Mucosa of descending colon (tissue), 3 donors: ENCODE measurements at places on chromosomes 2 and 18. TPM values are rescaled to one million over a fixed set of nuclear protein-coding genes. Genes with fewer than 3 reads are reported as not detected.

The NDC80 gene
- total RNA-seq: 11.6 TPM

- DNase-seq: no peak
Measured at GRCh38 chr2:122565364-122565763, 809.9 kb downstream of the TSN start.

- DNase-seq: no peak
Measured at GRCh38 chr2:234249034-234249735, 198.7 kb downstream of the SPP2 start.

The TOGARAM2 gene
- total RNA-seq: 3.2 TPM

- DNase-seq: no peak
Measured at GRCh38 chr2:203437511-203437910, 97.6 kb downstream of the RAPH1 start.

The LYPD6 gene
- total RNA-seq: 2.2 TPM

DNA sequence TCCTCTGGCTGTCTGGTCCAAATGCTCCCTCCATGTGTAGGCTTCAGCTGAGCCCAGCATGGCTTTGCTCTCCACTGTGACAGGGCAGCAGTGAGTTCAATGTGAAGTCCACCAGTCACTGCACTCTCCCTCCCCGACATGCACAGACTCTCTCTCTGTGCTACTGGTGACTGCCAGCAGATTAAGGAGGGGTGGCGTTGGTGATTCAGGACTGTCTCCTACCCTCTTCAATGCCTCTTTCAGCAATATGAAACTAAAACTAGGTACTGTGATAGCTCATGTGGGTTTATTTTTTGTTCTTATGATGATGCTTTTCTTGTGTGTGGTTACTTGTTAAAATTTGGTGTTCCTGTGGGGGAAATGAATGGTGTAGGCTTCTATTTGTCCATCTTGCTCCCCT lies 201.0 kb upstream of the RBMS1 start:
- DNase-seq: peak; percentile 17

DNA sequence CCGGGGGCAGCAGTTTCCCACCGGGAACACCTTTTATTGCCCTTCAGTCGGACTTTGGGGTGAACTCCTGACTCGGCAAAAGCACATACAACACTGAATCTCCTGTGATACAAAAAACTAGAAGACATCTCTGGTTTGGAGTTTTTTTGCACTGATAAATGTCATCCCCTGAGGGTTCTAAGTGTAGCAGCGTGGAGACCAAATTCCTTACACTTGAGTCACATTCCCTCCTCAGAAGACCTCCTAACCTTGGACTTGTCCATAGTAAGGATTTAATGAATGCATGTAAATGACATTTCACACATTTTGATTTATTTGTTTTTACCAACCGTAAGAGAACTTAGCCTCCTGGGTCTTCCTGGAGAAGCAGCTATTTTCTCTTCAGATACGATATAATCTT lies 54.0 kb upstream of the GPR45 start:
- DNase-seq: no peak
